ENCODE measurements at places on chromosomes 4 and X. TPM values are rescaled to one million over a fixed set of nuclear protein-coding genes. Genes with fewer than 3 reads are reported as not detected.

Gene LAP3
- total RNA-seq = 44.3 TPM

Gene PKD2
- total RNA-seq = 132 TPM

DNA sequence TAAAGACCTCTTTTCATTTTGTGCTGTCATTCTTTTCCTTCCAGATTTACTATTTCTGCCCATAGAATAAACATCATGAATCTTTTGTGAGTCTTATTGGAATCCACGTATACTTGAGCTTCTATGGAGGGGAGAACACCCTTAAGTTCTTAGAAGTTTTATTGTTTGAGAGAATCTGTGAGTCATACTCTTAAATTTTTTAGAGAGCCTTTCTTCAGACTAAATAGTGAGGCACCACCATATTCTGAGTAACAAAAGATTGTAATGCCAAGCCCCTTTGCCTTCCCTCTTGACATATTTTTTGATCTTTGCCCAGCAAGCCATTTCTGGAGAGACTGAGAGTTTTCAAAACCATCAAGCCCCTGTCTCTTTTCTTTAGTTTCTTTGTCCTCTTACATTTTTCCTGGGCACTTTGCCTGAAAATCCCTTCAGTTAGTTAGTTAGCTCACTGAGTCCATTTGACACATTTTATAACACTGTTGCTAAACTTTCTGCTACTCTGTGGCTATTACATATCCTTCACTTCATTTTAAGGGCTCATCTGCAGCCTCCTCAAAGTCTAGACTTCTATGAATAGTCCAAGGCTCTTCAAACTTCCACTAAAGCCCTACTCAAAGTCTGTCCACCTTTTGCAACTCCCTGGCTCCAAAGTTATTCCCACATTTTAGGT lies 65.3 kb upstream of the NDUFC1 start:
- DNase-seq = no peak

Gene HOPX
- 7.7 TPM for total RNA-seq

GRCh38 chr4:42454755-42455420 lies 57.6 kb downstream of the SHISA3 start:
- no peak for DNase-seq

DNA sequence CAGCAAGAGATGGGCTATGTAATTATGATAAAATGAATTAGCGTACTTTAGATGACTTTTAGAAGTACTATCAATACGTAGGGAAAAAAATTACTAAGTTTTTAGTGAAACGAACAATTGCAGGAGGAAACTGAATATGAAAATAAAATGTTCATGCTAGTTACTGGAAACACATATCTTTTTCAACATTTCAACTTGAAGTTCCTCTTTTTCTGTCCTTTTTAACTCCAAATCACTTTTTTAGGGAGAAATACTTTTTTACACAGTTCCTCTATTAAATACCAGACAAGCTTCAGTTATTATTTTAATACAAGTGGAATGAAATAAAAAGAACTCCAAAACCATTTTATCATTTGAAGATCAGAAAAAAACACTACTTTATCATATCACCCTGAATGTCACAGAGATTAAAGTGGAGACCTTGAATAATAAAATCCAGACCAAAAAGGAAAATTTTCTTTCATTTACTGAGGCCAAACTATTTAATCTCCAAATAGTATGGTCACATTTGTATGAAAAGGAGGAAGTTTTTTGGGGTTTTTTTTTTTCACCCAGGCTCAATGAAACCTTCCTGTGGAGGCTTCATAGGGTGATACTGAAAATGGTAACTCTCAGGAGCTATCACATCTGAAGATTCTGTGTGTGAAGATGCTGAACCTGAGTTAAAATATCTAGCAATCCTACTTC lies 306.2 kb downstream of the INPP4B start:
- no peak for DNase-seq

Gene MAGEB17
- total RNA-seq = not detected

DNA sequence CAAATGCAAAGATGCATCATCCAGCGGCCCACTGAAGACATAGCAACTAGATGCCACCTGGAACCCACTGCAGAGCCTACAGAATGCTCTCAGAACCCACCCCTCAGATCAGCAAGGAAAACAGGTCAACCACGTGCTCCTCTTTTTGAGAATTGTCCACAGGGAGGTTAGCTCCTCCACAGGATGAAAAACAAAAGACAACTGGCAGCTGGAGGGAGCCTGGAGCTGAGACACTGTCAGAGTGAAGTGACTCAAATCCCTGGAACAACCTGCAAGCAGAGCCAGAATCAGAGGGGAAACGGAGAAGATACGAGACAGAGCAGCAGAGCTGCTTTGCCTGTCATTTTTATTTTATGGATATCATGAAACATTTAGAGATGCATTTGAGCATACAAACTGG lies 277.6 kb downstream of the GASK1B start:
- no peak for DNase-seq

Gene TMEM271
- not detected for total RNA-seq

DNA sequence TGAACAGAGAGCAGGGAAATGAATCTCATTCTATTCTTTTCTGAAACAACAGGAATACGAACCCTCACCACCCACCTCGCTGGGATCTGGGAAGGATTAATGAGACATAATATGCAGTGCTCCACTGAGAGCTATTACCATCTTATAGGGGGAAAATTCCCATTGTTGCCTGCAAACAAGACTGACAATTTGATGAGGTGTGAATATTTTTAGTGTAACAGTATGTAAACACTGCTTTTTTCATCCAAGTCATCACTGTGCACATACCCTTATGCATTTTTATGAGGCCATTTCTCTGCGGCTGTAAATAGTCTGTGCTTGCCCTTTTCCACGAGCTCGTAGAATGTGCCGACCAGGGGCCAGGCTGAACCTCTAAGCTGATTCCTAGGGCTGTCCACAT lies 285.6 kb upstream of the CPEB2 start:
- DNase-seq = no peak

Gene ATP11C
- total RNA-seq = 35.6 TPM

- DNase-seq = no peak
Observed at GRCh38 chrX:139892512-139892911, 40.3 kb downstream of the ATP11C start.

Gene PCDH10
- total RNA-seq = not detected

DNA sequence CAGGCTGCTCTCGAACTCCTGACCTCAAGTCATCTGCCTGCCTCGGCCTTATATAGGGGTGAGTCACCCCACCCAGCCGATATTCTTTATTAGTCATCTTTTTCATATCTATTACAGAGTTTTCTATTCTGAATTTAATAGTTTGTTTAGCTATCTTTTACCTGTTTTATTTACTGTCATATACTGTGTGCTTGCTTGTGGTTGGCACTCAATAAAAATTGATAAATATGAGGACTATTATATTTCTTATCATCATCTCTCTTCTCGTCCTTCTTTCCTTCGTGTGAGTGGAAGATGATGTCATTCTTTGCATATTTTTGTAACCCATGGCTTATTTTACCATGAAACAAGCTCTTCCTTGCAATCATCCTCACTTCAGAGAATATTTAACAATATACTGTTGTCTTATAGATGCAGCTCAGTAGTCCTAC lies 265.5 kb downstream of the ARHGAP24 start:
- DNase-seq = no peak

DNA sequence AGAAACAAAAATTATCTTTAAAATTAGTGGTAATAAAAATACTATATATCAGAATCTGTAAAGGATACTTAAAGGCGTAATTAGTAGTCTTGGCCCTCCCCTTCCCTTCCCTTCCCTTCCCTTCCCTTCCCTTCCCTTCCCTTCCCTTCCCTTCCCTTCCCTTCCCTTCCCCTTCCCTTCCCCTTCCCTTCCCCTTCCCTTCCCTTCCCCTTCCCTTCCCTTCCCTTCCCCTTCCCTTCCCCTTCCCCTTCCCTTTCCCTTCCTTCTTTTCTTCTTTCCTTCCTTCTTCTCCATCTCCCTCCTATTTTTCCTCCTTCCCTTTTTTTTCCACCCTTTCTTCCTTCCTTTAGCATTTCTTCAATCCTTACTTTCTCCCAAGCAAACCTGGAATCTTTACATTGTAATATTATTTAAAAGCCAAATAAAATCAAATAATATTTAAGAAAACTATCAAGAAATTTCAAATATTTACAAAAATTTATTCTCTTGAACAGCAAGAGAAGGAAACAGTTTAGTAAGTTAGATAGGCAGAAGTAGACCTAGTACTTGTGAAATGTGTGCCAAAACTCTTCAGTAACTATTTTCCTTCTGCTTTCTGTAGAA lies 379.8 kb upstream of the ATOH1 start:
- DNase-seq = no peak

Gene CT45A2
- not detected for total RNA-seq
